ENCODE measurements at places on chromosomes 1 and 21. TPM values are rescaled to one million over a fixed set of nuclear protein-coding genes. Genes with fewer than 3 reads are reported as not detected.

GRCh38 chr1:221845650-221846371 is 103.9 kb upstream of the DUSP10 start:
- no peak for DNase-seq
- no peaks in the 10 kb centered on the region for H3K27me3 ChIP-seq
- H3K4me3 ChIP-seq: no peak overlapping the region
- H3K4me1 ChIP-seq: no peaks in the 10 kb centered on the region
- H3K27ac ChIP-seq: no peak overlapping the region
- no peaks in the 10 kb centered on the region for H3K36me3 ChIP-seq

The HPCA gene
- 0.45 TPM for total RNA-seq

DNA sequence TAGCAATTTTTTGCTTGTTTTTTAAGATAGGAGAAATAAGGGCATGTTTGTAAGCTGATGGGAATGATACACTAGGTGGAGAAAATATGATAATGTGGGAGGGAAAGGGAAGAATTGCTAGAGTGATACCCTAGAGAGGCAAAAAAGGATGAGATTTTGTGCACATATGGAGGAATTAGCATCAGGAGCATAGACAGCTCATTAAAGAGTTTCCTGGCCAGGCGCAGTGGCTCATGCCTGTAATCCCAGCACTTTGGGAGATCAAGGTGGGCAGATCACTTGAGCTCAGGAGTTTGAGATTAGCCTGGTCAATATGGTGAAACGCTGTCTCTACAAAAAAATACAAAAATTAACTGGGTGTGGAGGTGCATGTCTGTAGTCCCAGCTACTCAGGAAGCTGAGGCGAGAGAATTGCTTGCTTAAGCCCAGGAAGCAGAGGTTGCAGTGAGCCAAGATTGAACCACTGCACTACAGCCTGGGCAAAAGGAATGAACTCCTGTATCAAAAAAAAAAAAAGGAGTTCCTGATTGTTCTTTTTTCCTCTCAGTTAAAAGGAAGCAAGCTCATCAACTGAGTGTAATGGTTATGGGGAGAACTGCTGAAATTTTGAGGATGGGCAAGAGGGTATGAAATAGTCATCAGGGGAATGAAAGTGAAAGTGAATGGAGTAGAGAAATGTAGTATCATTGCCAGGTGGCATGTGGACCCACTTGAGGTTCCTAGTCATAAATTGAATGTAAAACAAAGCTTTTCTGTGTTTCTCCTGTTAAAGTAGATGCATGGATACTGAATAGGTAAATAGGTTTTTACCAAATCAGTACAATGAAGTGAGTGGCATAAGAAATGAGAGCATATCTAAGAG is 35.5 kb downstream of the SH3GLB1 start:
- H3K4me1 ChIP-seq: peaks cover 5% of the 10 kb centered on the region
- H3K27me3 ChIP-seq: no peaks in the 10 kb centered on the region
- peaks cover 15% of the 10 kb centered on the region for H3K36me3 ChIP-seq
- DNase-seq: no peak

The SAMD13 gene
- total RNA-seq: not detected

- no peak overlapping the region for H3K4me3 ChIP-seq
- peaks cover 26% of the 10 kb centered on the region for H3K27me3 ChIP-seq
- H3K27ac ChIP-seq: no peak overlapping the region
- DNase-seq: no peak
Observed at GRCh38 chr1:5611431-5611830, 380.8 kb downstream of the NPHP4 start.

The MEAF6 gene
- total RNA-seq: 66.6 TPM
